Esophagus squamous epithelium (tissue), 5 donors: ENCODE measurements at places on chromosomes 7 and 10.

GRCh38 chr7:45893374-45893995 lies 5.2 kb downstream of the IGFBP1 start:
- no peak overlapping the region for H3K27ac ChIP-seq
- H3K27me3 ChIP-seq, result no peaks in the 10 kb centered on the region
- H3K4me1 ChIP-seq, result peaks cover 7% of the 10 kb centered on the region
- no peak for DNase-seq
- no peak overlapping the region for H3K4me3 ChIP-seq
- H3K36me3 ChIP-seq, result no peaks in the 10 kb centered on the region

- H3K36me3 ChIP-seq, result no peaks in the 10 kb centered on the region
- H3K4me1 ChIP-seq, result peaks cover 13% of the 10 kb centered on the region
- no peak overlapping the region for H3K27ac ChIP-seq
- no peak overlapping the region for H3K4me3 ChIP-seq
- DNase-seq, result no peak
- no peaks in the 10 kb centered on the region for H3K27me3 ChIP-seq
These were observed 104.2 kb upstream of the CHST15 start for GRCh38 chr10:124197371-124198124.

DNA sequence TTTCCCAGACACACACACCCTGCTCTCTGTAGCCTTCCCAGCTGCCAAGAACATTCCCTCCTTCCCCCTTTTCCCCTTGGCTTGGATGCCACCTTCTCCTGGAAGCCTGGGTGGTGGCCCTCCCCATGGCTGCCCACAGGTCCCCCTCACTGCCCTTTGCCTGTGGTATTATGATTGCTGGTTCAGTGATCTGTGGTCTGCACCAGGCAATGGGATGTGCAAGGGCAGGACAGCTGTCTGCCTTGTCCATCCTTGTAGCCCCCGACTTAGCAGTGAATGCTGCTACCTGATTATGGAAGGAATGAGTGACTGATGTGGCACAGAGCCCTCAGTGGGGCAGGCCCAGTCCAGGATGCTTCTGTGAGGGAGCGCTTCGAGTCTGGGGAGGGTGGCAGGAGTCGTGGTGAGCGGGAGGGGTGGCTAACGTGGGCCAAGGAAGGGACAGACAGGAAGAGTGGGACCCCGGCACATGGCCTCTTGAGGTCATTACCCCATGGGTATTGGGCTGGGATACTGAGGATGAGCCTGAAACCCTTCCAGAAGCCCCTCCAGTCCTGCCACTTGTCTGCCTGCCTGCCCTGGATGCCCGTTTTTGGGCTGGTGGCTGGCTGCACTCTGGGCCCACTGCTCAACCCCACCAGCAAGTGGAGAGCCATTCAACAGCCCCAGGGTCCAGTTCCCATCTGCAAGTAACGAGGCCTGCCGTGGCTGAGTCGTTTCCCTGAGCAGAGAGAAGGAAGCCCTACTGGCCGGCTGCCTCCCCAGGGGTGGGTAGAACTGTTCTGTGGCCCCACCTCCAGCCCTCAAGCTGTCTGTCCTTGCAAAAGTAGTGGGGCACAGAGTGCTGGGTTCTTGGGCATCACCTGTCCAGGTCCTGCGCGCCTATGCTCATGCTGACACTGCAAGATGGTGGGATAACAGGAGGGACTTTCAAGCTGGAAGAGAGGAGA lies 8.8 kb downstream of the CHST3 start:
- H3K36me3 ChIP-seq, result no peaks in the 10 kb centered on the region
- peaks cover 100% of the 10 kb centered on the region for H3K4me1 ChIP-seq

DNA sequence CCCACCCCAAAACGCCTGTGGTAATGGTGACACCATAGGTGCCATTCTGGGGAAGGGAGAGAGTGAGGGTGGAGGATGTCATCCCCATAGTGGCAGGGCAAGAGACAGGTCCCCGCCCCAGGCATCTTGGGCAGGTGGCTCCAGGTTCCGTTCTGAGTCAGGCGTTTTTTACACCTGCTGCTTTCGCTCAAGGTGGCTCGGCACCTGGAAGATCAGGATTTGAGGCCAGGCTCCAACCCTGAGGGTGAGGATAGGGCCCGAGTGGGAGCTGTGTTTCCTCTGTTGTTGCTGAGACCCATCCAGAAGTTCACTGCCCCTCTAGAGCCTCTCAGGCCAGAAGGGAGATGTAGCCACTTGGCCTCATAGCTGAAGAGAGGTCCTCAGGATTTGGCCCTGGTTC lies 36.6 kb upstream of the DUSP5 start:
- H3K4me3 ChIP-seq, result no peak overlapping the region
- no peaks in the 10 kb centered on the region for H3K27me3 ChIP-seq

GRCh38 chr10:100830728-100831111 lies 82.0 kb upstream of the SLF2 start:
- DNase-seq, result no peak
- H3K4me3 ChIP-seq, result no peak overlapping the region
- H3K27me3 ChIP-seq, result peaks cover 39% of the 10 kb centered on the region
- H3K4me1 ChIP-seq, result peaks cover 24% of the 10 kb centered on the region
- H3K36me3 ChIP-seq, result no peaks in the 10 kb centered on the region

- peaks cover 15% of the 10 kb centered on the region for H3K36me3 ChIP-seq
- no peak overlapping the region for H3K4me3 ChIP-seq
- peaks cover 41% of the 10 kb centered on the region for H3K4me1 ChIP-seq
- DNase-seq, result no peak
These were observed 779 bp upstream of the ADCK2 start for GRCh38 chr7:140671966-140672365.

- DNase-seq, result no peak
- H3K27ac ChIP-seq, result peak within 1 kb of the TSS; percentile 93
- peaks cover 39% of the 10 kb centered on the region for H3K4me1 ChIP-seq
- H3K27me3 ChIP-seq, result no peaks in the 10 kb centered on the region
- H3K4me3 ChIP-seq, result peak within 1 kb of the TSS; percentile 63
- no peaks in the 10 kb centered on the region for H3K36me3 ChIP-seq
These were observed at the start of gene SH2B2 for GRCh38 chr7:102286237-102287110. TSS of gene SH2B2 (plus strand) at chr7:102286868. CDS start at chr7:102300551, 13,683 bp downstream.

DNA sequence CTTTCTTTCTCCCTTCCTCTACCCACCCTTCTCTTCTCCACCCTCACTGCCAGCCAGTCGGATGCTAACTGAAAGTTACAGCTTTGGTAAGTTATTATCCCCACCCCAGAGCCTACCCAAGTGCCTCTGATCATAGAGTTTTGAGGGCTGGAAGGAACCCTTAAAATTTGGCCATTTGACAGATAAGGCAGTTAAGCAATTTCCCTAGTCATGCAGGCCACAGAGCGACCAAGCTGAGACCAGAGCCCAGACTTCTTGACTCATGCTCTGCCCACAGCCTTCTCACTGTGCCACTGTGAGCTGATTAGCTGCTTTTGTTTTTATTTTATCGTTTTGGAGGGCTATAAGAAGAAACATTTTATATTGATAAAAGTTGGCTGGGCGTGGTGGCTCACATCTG lies 17.2 kb downstream of the SAP25 start:
- H3K36me3 ChIP-seq, result peaks cover 72% of the 10 kb centered on the region
- DNase-seq, result no peak
- H3K27ac ChIP-seq, result no peak overlapping the region
- H3K4me3 ChIP-seq, result no peak overlapping the region
- H3K27me3 ChIP-seq, result no peaks in the 10 kb centered on the region
